ENCODE measurements at places on chromosomes 16 and 17.

DNA sequence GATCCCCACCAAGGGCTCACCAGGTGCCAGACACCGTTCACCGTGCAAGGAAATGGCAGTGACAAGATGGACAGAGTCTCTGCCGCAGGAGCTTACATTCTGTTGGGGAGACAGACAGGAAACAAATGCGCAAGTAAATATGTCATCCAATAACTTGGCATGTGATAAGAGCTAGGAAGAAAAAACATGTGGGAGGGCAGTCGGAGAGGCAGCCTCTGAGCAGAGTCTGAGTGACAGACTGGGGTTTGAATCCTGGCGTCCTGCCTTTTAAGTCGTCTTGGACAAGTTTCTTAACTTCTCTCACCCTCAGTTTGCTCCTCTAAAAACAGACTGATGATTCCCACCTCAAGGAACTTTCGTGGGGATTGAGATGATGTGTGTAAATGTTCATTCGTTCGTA is 7.2 kb downstream of the SGSM2 start:
- DNase-seq = no peak

- no peak for DNase-seq
Measured at GRCh38 chr16:82046941-82047340, 11.9 kb downstream of the HSD17B2 start.

GRCh38 chr16:75616521-75617010 is 6.5 kb downstream of the ADAT1 start:
- DNase-seq = no peak

GRCh38 chr16:81515281-81515680 is 70.7 kb downstream of the CMIP start:
- no peak for DNase-seq

DNA sequence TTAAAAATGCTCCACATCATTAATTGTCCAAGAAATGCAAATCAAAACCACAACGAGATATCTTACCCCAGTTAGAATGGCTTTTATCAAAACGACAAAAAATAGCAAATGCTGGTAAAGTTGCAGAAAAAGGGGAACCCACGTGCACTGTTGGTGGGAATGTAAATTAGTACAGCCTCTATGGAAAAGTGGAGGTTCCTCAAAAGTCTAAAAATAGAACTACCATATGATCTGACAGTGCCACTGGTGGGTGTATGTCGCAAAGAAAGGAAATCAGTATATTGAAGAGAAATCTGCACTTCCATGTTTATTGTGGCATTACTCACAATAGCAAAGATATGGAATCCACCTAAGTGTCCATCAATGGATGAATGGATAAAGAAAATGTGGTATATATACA is 38.2 kb upstream of the ZFHX3 start:
- DNase-seq = no peak

GRCh38 chr16:57870753-57871454 is 68.6 kb upstream of the KIFC3 start:
- DNase-seq = no peak

- DNase-seq = no peak
Measured at GRCh38 chr17:37827905-37828650, 83.2 kb upstream of the HNF1B start.

DNA sequence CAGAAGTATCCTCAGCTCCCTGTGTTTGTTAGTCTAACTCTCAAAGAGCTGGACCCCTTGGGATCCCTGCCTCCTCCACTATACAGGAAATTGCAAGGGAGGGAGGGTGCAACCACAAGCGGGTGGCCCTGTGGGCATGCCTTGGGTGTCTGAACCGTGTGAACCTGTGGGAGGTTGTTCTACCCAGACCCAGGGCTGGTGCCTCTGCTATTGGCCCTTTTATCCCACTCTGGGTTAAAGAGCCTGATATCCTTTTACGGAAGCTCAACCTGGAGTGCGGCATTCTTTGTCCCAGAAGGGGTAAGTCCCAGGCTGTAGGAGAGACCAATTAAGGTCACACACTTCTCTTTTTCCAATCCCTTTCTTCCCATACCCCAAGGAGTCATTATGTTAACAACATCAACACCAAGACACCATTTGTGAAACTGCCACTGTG is 53.4 kb downstream of the ARSG start:
- no peak for DNase-seq

DNA sequence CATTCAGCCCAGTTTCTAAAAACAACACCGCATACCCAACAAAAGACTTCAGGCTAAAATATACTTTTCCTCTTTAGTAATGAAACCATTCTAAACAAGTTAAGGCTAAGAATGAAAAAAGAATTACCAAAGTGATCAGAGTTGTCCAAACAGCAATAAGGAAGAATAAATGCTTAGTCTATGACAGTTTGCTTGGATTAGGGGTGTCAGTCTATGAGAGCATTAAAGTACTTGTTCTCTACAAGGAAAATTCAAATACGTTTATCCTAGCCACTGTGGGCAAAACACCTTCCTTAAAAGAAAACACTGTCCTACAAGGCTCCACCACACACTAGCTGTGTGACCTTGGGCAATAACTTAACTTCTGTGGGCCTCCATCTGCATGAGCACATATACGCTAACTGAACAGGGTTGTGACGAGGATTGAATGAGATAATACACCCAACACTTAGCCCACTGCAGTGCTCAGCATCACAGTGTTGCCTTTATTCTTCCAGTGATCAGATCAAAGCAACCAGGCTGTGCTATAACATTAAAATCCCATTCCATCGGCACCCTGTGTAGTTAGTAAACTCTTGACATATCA is 53.6 kb downstream of the TEX2 start:
- no peak for DNase-seq

GRCh38 chr16:89041571-89042481 is 51.8 kb upstream of the ACSF3 start:
- no peak for DNase-seq

- no peak for DNase-seq
Measured at GRCh38 chr17:68060336-68060735, 24.8 kb downstream of the KPNA2 start.

GRCh38 chr17:54969658-54970572 is 1.4 kb downstream of the STXBP4 start:
- no peak for DNase-seq

GRCh38 chr17:58325976-58326468 is 2.6 kb downstream of the TSPOAP1 start:
- no peak for DNase-seq

- DNase-seq = no peak
Measured at GRCh38 chr16:78365366-78365765, 265.9 kb downstream of the WWOX start.

GRCh38 chr16:23365602-23366240 is 63.6 kb downstream of the SCNN1B start:
- no peak for DNase-seq

GRCh38 chr16:71969353-71969752 is 30.8 kb downstream of the PKD1L3 start:
- DNase-seq = no peak

- DNase-seq = no peak
Measured at GRCh38 chr17:34781071-34781470, 180.2 kb downstream of the CCT6B start.

- DNase-seq = no peak
Measured at GRCh38 chr17:39064374-39064773, 87.1 kb downstream of the PLXDC1 start.

DNA sequence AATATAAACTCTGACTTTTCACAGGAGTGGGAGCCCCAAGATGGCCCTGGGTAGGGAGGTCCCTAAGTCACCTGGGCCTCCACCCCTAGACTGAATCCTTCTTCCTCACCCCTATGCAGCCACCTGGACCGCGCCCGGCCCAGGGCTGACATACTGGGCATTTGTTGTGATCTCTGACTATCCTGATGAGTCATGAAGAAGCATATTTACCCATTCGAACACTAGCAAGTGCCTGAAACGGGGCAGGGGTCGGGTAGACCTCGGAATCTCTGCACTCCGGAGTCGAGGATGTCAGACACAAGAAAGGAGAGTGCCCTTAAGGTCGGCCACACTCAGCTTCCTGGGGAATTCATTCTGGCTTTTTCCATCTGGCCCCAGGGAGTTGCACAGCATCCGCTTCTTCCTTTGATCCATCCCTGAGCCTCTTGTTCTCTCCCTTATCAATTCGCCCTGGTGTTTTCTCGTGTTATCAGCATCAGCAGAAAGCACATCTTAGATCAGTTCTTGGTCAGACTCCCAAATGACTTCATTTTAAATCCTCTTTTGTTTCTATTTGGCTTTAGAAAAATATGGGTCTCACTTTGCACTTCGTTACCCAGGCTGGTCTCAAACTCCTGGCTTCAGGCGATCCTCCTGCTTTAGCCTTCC is 10.4 kb downstream of the METTL22 start:
- DNase-seq = no peak

DNA sequence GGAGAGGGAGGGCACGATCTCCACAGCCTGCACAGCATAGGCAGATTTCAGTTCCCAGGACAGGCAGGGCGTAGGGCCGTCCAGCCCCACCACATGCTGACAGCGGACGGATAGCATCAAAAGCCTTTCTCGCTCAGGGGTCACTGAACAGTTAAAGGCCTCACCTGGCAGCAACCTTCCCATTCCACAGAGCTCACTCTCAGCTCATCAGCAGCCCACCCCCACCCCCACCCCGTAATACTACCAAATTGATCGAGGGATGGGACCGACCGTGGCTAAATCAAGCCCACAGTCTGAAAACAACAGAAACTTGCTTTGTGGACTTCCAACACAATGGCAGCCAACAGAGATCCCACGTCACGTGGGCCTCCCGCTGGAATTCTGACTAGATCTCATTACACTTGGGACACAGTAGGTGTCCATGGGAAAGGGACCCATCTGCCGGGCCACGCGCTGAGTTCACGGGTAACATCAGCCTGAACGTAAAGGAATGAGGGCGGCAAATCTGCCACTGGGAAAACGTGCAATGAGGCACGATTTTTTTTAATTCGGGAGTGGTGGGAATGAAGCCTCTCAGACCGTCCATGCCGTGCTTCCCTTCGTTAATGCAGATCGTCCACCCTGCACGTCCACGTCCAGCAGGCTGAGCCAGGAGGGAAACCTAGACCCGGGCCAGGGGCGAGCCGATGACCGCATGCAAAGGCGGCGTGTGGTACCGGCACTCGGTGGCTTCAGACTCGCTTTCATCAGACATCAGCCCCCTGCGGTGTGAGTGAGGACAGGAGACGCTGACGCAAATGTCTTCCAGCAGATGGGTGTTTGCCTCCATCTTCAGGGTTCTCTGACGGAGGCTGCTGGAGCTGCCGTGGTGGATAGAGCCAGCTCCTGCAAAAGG is 92.1 kb downstream of the TBC1D16 start:
- DNase-seq = no peak

DNA sequence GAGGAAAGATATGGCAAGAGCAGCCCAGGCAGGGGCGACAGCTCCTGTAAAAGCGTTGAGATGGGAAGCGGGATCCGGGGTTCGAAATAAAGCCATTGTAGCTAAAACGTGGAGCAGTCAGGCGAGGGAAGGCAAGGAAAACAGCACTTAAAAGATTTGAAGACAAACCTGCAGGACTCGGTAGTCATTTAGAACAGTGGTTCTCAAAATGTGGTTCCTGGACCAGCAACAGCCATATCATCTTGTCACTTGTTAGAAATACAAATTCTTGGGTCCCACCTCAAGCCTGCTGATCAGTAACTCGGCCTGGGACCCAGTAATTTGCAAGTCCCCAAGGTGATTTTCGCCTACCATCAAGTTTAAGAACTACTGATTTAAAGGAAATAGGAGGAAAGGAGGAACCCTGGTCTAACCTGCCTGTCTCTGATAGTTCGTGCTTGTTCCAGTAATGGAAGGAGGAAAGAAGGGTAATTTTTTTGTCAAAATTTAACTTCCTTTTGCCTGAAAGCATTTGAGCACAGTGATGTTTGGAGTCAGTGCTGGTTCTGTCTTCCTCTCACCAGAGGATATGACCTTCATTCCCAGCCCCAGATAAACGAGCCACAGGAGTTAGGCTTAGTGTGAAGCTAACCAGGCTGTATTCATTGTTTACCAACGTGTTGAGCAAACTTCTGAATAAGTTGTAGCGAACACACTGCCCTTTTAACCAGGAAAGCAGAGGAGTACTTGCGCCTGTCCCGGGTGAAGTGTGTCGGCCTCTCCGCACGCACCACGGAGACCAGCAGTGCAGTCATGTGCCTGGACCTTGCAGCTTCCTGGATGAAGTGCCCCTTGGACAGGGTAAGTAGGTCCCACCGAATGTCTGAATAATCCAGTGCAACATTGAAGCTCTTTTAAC is 1.1 kb downstream of the ORC6 start:
- no peak for DNase-seq

GRCh38 chr17:28381141-28381825 is 9.8 kb downstream of the SARM1 start:
- no peak for DNase-seq

GRCh38 chr16:12238598-12238997 is 262.1 kb downstream of the SNX29 start:
- no peak for DNase-seq

GRCh38 chr16:20911361-20911760 is 10.8 kb downstream of the LYRM1 start:
- DNase-seq = no peak

GRCh38 chr16:6562986-6563385 is 769.7 kb upstream of the RBFOX1 start:
- no peak for DNase-seq

- DNase-seq = no peak
Measured at GRCh38 chr17:71437166-71437565, 683.7 kb upstream of the SOX9 start.

GRCh38 chr17:71600137-71600789 is 520.6 kb upstream of the SOX9 start:
- no peak for DNase-seq
